ENCODE measurements at places on chromosomes 4 and X.
A peak's percentile ranks its signal among the peaks of the same experiment; 100 is the strongest.

DNA sequence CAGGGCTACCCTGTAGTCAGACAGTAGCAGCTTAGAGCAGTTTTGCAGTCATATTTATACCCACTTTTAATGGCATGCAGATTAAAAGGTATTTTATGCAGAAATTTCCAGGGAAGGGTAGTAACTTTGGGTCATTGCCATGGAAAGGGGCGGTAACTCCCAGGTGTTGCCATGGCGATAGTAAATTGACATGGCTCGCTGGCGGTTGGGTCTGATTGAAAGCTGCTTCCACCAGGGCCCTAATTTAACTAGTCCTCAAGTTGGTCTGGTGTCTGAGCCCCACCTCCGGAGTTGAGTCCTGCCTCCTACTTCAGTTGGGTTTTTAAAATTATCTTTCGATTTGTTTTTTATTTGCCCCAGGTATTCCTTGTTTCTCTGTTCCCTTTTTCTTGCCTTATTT lies 70.1 kb downstream of the NAA11 start:
- no peak for DNase-seq

DNA sequence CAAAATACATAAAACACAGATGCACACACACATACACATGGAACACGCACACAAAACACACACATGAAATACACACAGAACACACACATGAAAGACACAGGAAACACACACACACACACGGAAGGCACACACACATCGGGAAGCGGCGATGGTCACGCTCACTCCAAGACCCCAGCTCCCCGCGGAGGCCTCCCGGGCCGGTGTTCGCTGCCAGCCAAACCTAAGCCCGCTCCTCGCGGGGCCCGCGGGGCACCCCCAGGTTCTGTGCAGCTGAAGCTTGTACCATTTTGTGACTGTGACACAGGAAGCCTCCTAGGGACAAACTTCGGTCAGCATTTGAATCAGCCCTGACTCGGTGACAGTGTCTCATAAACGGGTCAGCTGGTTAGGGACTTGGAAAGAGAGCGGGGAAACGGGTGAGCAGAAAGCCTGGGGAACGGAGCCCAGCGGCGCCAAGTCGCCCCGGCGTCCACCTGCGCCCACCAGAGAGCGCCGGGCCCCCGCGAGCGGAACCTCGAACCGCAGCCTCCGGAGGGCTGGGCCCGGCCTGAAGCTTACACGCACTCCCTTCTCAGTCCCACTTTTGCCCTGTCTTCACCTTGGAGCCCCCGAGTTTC lies 32.1 kb downstream of the F11 start:
- no peak for DNase-seq

- DNase-seq, result no peak
Measured at GRCh38 chr4:61248705-61249104, 48.6 kb downstream of the ADGRL3 start.

- no peak for DNase-seq
Measured at GRCh38 chr4:130146773-130147172, 1050.8 kb downstream of the C4orf33 start.

DNA sequence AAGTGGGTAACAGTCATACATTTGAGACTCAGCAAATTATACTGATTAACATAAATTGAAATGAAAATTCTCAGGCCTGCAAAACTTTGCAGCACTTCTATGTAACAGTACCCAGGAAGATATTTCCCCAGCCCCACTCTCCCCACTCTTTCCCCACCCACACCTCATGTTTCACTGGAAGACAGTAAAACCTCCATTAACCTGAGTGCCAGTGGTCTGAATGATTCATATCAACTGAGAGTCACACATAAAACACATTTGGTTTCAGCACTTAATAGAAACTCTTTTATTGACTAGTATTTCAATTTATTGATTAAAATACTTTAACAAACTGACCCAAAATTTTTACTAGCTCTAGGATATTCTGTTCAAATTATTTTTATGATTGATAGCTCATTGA lies 6.9 kb downstream of the CXCL6 start:
- DNase-seq, result no peak

DNA sequence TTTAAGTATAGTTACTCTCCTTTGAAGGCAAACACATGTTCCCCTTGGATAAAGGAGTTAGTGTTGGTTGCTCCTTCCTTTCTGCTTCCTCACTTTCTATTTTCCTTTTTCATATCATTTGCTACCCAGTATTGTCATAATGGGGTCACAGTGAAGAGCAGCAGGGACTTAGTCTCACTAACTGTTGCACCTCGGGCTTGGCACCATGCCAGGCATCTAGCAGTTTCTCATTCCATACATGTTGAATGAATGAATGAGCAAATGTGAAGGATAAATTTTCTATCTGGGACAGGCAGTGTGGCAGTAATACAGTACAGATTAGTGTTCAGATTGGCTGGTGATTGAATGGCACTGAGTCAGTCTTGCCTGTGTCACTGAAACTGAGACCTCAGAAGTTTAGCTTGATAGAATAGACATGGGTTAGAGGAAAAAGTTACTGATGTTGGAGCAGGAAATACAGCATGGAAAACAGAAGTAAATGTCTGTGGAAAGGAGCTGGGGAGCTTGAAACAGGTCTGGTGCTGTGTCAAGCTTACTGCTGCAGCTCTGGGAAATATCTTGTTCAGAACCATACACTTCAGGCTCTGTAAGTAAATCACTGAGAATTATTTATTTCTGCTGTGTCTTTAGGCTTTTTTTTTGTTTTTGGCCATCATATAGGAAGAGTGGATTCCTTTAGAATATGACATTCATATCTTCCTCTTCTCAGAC lies 55.8 kb upstream of the PITX2 start:
- DNase-seq, result no peak

DNA sequence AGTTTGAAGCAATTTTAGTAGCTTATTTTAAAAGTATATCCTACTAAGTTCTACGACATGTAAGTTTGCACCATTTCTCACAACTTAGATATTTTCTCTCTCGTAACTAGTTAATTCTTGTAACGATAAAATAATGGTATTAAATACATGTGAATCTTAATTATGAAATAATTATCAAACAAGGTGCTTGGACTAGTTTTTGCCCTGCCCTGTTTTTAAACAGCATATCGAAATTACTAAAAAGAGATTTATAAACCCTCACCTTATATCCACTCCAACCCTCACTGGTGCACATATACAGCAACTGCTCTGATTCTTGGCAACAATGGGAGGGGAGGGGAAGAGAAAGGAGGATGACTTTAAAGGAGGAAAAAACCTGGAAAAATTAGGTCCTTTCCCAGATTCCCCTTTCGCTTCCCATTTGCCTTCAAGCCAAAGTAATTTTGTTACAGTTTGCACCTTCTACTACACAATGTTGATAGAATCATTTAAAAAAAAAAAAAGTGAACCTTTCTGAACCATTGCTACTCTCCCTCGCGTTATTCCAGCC lies 820 bp upstream of the MAB21L2 start:
- DNase-seq, result no peak

DNA sequence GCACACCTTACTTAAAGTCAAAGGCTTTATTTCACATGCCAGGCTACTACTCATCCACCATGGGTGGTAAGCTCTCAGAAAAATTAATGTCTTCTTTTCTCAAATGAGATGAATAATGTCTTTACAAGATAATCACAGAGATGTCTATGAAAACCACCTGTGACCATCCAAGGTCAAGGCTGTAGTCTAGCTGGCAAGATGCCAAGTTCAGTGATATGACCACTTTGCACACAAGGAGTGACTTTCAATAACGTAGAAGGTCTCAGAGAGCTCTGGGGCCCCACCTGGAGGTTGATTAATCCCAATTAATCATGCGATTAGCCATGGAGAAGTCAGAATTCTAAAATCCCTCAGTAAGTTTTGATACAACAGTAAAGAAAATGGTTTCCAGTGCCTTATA lies 20.5 kb downstream of the ANOS1 start:
- no peak for DNase-seq

GRCh38 chr4:176484301-176484984 lies 164.7 kb downstream of the SPCS3 start:
- DNase-seq, result no peak

DNA sequence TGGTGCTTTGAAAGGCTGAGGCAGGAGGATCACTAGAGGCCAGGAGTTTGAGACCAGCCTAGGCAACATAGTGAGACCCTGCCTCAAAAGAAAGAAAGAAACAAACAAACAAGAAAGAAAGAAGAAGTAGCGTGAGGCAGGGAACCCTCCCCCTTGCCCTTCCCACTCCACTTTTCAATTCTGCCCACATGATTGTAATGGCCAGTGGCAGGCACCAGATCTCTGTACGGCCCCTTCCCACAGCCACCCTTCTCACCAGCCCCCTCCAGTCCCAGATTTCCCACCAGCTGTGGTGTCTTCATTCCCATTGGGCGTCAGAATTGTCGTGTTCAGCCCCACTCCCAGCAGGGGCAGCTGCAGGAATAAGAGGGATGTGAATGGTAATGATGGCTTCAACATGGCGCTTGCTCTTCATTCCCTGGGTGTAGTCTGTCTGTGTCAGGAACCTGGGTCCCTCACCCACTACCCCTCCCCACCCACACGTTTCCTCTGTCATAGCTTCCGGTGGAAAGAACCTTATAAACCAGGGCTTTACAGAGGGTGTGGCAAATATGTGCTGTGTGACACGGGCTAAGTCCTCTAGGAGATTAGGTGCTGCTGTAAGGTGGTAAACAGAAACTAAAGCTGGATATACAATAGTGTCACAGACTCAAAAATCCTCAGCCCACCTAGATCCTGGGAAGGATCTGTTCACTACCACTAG lies at the start of gene IL2RG:
IL2RG (minus strand) TSS at position 437 of the 703 bp plus-strand sequence; CDS start at position 399, 38 bp downstream.
- DNase-seq, result peak; percentile 74

DNA sequence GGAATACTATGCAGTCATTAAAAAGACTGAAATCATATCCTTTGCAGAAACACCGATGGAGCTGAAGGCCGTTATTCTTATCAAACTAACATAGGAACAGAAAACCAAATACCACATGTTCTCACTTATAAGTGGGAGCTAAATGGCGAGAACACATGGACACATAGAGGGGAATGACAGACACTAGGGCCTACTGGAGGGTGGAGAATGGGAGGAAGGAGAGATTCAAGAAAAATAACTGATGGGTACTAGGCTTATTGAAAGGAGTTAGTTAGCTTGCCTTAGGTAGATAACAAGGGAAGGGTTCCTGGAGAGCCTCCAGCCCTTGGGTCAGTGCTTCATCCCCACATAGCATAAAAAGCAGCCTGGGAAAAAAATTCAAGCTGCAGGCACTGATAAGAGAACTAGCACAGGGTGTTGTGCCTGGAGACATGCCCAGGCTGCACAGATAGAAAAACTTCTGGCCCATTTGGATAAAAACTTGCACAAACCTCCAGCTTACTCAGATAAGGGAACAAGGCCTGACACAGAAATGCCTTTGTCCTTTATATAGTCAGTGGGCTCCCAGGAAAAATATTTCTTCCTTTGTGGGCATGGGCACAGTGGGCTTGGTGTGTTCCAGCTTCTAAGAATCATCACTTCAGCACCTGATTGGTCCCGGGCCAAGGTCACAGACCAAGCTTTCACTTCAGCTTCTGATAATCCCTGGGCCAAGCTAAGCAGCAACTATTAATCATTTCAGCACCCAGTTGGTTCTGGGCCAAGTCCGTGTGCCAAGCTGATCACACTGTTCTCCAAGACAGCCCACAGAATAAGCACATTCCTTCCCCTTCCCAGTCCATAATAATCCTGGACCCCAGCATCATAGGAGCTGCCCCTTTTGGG lies 23.1 kb upstream of the PWWP3B start:
- DNase-seq, result no peak

DNA sequence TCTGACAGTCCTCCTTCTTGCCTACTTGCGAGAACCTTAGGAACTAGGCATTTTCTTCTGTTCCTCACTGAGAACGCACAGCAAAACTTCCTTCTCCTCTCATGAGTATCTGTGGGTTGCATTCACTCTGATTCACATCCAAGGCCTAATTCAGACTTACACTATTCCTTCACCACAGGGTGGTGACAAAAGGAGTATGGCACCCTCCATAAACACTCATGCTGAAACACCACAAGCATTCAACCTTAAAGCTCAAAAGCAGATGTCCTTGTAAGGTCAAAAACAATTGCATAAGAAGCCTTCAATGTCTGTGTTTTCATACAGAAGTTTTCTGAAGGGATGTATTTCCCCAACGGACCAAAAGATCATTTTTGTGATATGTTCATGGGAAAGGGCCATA lies 147.3 kb downstream of the CORIN start:
- no peak for DNase-seq

DNA sequence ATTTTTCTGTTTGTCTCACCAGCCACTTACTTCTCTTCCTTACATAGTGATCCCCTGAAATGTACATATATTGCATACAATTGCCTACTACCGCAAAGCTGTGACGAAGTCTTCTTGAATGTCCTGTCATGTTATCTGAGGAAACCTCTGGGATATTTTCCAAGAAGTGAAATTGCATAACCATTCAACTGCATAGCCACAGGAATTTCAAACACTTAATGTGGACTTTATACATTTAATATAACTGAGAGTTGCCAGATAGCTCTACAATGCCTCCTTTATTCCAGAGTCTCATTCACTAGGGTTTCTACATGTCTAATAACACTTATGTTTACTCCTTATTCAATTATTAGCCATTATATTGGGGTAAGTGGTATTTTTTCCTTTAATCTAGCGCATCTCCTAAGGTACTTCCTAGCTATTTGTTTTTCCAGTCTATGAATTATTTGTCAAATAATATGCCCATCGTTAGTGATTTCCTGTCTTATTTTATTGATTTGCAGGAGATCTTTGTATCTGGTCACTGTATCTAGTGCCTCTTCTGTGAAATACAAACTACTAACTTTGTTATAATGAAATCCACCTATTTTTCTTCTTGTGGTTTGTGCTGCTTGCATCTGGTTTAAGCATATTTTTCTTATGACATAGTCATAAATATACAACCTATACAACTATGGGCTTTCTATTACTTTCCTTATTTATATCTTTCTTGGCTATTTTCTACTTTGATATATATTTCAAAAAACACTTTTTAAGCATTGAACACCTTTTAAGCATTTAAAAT lies 69.2 kb upstream of the GRID2 start:
- DNase-seq, result no peak

DNA sequence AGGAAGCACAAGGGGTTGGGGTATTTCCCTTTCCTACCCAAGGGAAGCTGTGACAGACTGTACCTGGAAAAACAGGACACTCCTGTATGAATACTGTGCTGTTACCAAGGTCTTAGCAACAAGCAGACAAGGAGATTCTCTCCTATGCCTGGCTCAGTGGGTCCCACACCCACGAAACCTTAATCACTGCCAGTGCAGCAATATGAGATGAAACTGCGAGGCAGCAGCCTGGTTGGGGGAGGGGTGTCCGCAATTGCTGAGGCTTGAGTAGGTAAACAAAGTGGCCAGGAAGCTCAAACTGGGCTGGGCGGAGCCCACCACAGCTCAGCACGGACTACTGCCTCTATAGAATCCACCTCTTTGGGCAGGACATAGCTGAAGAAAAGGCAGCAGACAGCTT lies 197.7 kb downstream of the INPP4B start:
- no peak for DNase-seq

DNA sequence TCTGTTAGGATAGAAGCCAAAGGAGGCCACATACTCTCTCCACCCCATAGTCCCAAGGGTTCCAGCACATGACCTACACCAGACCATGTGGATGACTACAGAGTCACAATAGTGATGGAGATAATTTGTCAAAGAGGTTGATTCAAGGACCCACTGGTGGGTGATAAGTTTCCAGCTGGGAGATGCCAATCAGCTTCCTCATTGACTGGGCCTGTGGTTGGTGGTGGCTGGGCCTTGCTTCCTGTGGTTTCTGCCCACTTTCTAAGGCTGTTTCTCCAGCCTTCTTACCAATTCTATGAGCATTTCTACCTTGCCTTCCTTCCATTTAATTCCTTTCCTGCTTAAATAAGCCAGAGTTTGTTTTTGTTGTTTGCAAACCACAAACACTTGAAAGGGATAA lies 95.5 kb upstream of the CPEB2 start:
- DNase-seq, result peak; percentile 75
